ENCODE measurements at places on chromosomes 4 and X.

GRCh38 chr4:94208266-94208665 lies 601 bp downstream of the SMARCAD1 start:
- DNase-seq, result no peak

DNA sequence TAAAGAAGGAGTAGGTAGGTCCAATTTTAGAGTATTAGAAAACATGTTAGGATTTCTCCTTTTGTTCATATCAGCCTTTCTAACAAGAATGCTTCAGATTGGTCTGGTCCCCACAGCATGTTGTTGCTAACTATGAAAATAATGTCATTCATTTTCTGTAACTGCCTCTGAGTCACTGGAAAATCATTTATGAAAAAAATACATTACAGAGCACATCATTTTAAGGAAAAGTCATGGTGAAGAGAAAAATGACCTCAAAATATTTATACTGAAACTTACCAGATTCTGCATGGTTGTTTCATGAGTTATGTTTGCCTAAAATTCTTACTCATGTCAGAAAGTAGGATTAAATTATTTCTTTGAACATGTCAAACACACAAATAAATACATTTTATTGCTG lies 35.2 kb downstream of the DTHD1 start:
- peak; percentile 56 for DNase-seq

DNA sequence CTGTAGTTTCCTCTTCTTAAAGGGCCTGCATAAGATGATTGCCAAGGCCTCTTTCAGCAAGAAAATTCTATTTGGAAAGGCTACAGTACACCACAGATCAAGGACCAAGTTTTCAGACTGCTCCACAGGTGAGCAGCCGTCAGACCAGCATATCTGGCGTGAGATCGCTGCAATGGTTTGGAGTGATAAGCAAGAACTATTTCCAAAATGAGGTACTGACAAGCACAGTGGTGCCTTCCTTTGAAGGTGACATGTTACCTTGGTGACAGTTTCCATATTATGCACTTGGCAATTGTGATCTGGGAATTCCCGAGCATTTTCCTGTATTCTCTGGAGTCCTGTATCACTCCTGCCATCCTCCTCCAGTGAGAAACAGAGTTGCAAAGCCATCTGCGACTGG lies 7.3 kb upstream of the TMEM150C start:
- no peak for DNase-seq

GRCh38 chr4:37685161-37685822 lies 884 bp downstream of the RELL1 start:
- peak; percentile 25 for DNase-seq

- peak; percentile 85 for DNase-seq
Measured at GRCh38 chrX:55033429-55033828, 2.7 kb upstream of the ALAS2 start.

DNA sequence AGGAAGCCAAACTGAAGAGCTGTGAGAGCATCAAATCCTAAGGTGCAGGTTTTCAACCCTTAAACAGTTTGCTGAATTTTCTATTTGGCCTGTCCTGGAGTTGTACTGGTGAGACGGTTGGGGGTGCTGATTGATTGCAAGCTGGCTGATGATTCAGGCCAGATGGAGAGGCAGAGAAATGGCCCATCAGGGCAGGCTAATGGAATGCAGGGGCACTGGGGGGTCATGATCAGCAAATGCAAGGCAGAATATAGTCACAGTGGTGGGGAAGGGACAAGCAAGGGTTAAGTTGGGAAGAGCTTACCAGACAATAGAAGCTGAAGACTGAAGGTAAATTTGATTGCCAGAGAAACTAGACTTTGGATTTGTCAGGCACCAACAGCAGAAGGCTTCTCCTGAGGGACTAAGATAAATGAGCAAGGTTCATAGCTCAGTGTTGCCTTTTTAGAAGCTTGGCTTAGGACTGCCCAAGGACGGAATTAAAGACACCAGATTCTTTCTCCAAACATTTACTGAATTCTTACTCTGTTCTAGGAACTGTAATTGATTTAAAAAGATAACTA lies 4.3 kb upstream of the AADAT start:
- no peak for DNase-seq

GRCh38 chrX:29659911-29660310 lies 555.5 kb upstream of the MAGEB2 start:
- no peak for DNase-seq

DNA sequence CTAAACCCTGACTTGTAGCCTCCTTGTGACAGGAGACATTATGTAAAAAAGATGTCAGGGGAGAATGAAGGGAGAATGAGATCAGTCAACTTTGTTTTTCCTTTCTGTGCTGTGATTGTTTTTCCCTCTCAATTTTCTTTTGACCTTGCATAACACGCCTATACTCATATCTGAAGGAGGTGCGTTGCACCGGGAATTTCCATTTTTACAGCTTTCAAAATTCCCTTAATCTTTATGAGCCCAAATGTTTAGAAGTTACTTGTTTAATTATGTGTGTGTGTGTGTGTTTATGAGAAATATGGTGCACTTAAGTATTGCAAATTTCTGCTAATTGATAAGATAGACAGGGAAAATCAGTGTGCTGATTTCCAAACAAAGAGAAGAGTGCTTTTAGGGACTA lies 21.6 kb downstream of the SYNPO2 start:
- no peak for DNase-seq

DNA sequence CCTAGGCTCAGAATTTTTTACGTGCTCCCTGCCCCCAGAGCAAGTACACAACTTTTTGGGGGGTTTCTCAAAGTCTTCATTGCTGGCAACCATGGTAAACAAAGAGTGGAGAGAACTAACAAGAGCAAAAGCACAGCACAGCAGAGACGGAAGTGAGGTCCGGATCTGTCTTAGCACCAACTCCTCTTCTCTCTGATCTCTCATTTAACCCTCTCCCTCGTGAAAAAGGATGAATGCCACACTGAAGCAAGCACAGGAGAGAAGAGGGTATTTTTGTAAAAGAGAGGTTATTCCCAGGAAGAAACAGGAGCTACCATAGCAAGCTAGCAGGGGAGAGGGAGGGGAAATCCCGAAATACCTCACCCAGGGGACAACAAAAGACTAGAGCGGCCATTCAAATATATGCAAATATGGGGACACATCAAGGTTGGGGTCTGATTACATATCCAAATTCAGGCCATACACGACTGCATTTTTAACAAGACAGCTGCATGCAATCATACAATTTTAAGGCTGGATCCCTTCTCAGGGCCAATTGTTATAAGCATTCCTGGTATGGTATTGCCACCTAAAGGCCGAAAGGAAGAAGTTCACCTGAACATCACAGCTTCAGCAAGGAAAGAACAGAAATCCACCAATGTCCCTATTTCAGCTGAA lies 46.6 kb downstream of the CD40LG start:
- DNase-seq, result peak; percentile 62
